Natural killer cell treated with Interleukin-12 subunit alpha and Interleukin-12 subunit beta and Interleukin-15 and Interleukin-18, amount 100 ng/mL, for 72 hours (primary cell): ENCODE measurements at places on chromosomes 1 and 21. TPM values are rescaled to one million over a fixed set of nuclear protein-coding genes. Genes with fewer than 3 reads are reported as not detected.

- H3K27me3 ChIP-seq, result no peaks in the 10 kb centered on the region
- no peak for DNase-seq
- H3K36me3 ChIP-seq, result no peaks in the 10 kb centered on the region
These were observed 144.9 kb upstream of the HOOK1 start for GRCh38 chr1:59669752-59670312.

Gene C1orf185
- not detected for total RNA-seq

Gene MTARC1
- 0.17 TPM for total RNA-seq

DNA sequence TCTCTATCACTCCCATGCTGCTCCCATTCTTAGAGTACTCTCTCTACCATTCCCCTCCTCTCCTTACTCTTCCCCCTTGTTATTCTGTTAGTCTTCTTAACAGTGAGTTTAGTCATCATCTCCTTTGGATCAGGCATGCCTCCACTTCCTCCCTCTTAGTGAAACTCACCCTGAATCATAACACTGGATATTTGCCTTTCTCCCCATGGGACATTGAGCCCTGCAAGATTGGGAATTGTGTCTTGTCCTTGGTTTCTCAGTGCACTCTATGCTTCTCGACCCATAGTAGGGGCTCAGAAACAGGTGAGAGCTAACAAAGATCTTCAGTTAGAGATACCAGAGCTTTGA, 68.3 kb upstream of the GCLM start:
- H3K36me3 ChIP-seq, result no peaks in the 10 kb centered on the region
- no peak for DNase-seq
- no peaks in the 10 kb centered on the region for H3K27me3 ChIP-seq
- H3K4me1 ChIP-seq, result no peaks in the 10 kb centered on the region
- H3K4me3 ChIP-seq, result no peak overlapping the region

DNA sequence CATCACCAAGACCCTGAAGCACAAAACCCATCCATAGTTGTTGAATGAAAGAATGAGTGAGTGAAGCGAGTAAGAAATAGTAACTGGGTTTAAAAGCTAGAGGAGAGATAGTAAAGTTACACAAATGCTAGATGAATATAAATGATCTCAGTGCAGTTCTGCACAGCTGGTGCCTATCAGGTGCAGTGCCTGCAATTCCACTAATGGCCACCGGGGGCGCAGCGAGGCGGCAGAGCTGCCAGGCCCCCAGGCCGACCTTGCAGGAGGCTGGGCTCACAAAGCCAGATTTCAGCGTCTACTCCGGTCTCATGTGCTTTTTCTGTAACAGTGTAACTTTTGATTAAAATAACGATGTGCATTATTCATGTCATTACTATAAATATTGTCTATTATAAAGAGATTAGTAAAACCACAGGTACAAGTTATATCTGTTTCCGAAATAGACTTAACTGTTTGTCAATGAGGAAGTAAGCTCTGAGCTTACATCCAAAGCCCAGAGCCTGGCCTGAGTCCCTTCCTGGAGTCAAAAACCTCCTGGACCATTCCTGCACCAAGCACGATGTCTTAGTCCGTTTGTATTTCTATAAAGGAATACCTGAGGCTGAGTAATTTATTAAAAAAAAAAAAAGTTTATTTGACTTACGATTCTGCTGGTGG, 477.6 kb downstream of the NPHP4 start:
- H3K4me1 ChIP-seq, result no peaks in the 10 kb centered on the region
- peaks cover 24% of the 10 kb centered on the region for H3K27me3 ChIP-seq
- no peak overlapping the region for H3K27ac ChIP-seq

Gene ZBTB40
- 26.3 TPM for total RNA-seq

Gene LCE1D
- total RNA-seq, result not detected

DNA sequence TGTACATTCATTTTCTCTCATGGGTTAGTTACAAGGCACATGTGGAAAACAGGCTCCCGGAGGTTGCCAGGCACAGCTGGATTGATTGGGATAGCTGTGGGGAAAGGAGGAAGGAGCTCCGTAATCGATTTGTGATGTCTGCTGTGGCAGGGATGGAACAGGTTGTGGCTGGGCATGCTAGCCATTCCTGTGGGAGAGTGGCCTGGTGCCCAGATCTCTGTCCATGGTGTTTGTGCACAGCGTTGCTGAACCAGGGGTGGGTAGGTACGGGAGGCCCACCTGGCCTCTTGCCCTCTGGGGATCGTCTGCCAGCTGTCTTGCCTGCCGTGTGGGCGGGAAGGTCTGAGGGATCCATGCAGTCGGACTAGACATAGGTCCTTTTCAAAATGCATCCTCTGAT, 302.8 kb upstream of the VAMP3 start:
- H3K27ac ChIP-seq, result no peak overlapping the region
- no peaks in the 10 kb centered on the region for H3K36me3 ChIP-seq
- H3K4me3 ChIP-seq, result no peak overlapping the region

DNA sequence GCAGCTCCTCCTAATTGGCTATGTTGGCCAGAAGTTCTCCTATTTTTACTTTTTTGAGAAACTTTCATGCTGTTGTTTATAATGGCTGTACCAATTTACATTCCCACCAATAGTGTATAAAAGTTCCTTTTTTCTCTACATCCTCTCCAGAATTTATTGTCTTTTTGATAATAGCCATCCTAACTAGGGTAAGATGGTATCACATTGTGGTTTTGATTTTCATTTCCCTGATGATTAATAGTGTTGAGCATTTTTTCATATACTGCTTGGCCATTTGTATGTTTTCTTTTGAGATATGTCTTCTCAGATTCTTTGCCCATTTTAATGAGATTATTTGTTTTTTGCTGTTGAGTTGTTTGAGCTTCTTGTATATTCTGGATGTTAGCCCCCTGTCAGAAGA, 46.8 kb downstream of the NTMT2 start:
- no peak for DNase-seq
- H3K27ac ChIP-seq, result no peak overlapping the region
- no peaks in the 10 kb centered on the region for H3K4me1 ChIP-seq
- peaks cover 46% of the 10 kb centered on the region for H3K27me3 ChIP-seq

DNA sequence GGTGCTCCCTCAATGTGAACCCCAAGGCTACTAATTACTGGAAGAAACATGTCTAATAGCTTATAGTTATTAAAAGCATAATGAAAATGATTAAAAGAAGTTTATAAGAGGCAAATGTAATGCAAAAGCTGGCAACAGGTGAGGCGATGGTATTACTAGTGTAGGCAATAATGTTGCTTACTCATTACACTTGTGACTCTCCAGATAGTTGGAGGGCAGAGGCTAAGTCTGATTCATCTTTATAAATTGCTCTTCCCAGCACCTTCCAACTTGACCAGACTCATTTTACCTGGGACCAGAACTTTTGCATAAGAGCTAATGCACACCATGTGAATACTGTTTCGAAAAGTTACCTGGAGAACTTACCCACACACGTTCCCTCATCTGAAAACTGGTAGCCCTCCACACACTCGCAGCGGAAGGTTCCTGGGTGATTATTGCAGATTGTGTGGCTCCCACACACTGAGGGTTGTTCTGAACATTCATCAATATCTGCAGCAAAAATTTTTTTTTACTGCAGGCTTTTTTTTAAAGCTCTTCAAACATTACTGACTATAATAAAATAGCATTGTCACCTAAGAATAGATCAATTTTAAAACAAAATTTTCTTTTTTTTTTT, 48.0 kb downstream of the NID1 start:
- peaks cover 14% of the 10 kb centered on the region for H3K27me3 ChIP-seq
- H3K36me3 ChIP-seq, result no peaks in the 10 kb centered on the region
- H3K4me3 ChIP-seq, result no peak overlapping the region
- H3K27ac ChIP-seq, result no peak overlapping the region
- no peaks in the 10 kb centered on the region for H3K4me1 ChIP-seq

Gene C1QTNF12
- 5.6 TPM for total RNA-seq

Gene KCNQ4
- total RNA-seq, result 0.56 TPM

Gene SLC9C2
- total RNA-seq, result not detected

DNA sequence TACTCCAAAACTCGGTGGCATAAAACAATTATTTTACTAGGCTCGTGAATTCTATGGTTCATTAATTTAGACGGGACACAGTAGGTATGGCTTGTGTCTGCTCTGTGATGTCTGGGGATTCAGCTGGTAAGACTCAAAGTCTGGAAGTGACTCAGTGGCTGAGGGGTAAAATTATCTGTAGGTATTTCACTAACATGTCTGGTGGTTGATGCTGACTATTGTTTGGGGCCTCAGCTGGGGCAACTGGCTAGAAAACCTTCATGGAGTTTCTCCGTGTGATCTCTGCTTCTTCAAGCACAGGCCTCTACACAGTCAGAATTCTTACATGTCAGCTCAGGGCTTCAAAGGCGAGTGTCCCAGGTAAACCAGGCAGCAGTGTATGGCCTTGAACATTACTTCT, 41.2 kb upstream of the KLF17 start:
- peaks cover 47% of the 10 kb centered on the region for H3K27me3 ChIP-seq
- no peak overlapping the region for H3K27ac ChIP-seq
- no peaks in the 10 kb centered on the region for H3K4me1 ChIP-seq
- no peak overlapping the region for H3K4me3 ChIP-seq
- no peak for DNase-seq

GRCh38 chr1:172354291-172355274, 65.9 kb upstream of the C1orf105 start:
- no peak for DNase-seq
- H3K4me3 ChIP-seq, result no peak overlapping the region
